Hematopoietic multipotent progenitor cell treated with erythropoietin and hydrocortisone succinate and interleukin-3 and kit ligand, for 4 days (in vitro differentiated cells): ENCODE measurements at places on chromosomes 12 and 14.

DNA sequence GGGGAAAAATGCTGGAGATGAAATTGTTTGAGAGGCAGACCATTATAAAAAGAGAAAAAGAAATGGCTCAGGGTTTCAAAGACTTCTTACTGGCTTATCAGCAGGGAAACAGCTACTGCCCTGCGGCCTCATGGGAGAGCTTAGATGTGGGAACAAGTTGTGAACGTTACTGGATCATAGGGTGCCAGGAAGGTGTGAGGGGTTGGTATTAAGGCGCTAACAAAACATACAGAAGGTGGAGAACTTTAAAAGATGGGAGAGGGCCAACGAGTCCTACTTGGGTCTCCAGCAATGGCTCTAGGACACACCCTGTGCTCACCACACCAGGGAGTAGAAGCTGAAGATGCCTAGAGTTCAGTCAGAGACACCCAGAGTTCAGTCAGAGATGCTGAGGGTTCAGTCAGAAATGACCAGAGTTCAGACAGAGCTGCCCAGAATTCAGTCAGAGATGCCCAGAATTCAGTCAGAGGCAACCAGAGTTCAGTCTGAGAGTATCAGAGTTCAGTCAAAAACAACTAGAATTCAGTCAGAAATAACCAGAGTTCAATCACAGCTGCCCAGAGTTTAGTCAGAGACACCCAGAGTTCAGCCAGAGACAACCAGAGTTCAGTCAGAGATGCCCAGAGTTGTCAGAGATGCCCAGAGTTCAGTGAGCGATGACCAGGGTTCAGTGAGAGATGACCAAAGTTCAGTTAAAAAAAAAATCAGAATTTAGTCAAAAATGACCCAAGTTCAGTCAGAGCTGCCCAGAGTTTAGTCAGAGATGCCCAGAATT is 1103.6 kb downstream of the BCL11B start:
- DNase-seq, result no peak

GRCh38 chr14:71586131-71586897 is 345.9 kb upstream of the RGS6 start:
- no peak for DNase-seq

DNA sequence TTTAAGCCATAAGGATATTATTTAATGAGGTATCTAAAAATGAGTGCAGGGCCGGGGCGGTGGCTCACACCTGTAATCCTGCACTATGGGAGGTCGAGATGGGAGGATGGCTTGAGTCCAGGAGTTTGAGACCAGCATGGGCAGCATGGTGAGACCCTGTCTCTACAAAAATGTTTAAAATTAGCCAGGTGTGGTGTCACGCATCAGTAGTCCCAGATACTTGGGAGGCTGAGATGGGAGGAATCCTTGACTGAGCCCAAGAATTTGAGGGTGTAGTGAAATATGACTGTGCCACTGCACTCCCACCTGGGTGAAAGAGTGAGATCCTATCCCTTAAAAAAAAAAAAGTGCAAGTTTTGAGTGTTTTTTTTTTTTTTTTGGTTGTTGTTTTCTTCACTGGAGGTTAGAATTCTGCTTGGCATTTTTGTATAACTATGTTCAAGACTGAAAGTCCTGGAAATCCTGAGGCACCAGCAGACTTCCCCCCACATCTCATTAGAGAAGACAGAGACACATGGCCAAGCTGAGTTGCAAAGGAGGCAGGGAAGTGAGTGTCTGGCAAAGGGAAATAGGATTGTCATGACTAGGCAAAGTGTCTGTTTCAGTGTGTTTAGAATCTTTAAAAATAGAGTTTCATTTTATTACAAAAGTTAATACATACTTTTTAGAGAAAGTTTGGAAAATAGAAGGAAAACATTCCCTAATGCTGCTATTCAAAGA is 53.5 kb upstream of the DUSP6 start:
- DNase-seq, result no peak

- no peak for DNase-seq
Observed at GRCh38 chr14:68261092-68261842, 441.7 kb downstream of the RAD51B start.

DNA sequence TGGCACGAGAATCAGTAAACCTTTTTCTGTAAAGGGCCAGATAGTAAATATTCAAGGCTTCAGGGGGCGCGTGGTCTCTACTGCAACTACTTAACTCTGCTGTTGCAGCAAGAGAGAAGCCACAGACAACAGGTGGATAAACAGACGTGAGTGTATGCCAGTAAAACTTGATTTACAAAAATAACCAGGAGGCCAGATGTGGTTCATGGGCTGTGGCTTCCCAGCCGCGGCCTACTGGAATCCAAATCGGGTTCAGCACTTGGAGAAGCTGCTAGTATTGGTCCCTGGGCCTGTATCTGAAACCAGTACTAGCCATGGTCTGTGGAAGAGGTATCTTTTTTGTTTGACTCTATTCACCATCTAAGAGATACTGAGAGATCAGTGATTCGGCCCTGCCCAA is 13.3 kb downstream of the PPP2R5C start:
- DNase-seq, result no peak

DNA sequence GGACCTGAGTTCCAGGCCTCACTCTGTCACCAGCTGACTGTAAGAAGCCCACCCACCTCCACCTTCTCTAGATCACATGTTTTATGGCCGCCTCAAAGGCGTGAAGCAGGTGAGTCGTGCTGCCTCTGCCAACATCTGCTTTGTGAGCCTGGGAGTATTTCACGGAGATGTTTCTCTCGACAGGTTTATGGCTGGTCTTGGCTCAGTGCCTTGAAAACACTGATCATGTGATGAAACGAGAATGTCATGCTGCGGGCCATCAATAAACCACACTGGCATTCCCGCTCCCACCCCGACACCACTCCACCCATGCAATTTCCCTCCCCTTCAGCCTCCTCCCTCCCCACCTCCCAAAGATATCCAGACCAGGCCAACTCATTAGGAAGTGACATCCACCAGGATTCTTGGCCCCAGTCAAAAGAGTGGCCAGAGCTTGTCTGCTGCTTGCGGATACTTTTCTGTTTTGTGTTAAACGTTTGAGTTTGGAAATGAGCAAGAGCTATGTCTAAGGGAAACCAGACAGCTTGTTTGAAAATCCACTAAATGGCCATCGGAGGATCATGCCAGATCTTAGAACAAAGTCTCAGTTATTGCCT is 53.8 kb upstream of the NTF3 start:
- no peak for DNase-seq

- peak; percentile 96 for DNase-seq
Observed at GRCh38 chr12:51951199-51951842, at the start of gene ACVR1B. Gene ACVR1B, plus strand, starts transcription at chr12:51951699. Its CDS starts 45 bp downstream, at chr12:51951744.
